Fibroblast of lung (primary cell): ENCODE measurements at places on chromosomes 6 and 20. TPM values are rescaled to one million over a fixed set of nuclear protein-coding genes. Genes with fewer than 3 reads are reported as not detected.

RBM12 gene
- total RNA-seq, result 29.9 and 31.8 TPM in 2 replicates

TMEM74B gene
- not detected in 2 replicates for total RNA-seq

ID4 gene
- total RNA-seq, result 0.83 and 3.1 TPM in 2 replicates

TNF gene
- total RNA-seq, result not detected in 2 replicates

ELOVL2 gene
- total RNA-seq, result under 0.01 and 1.0 TPM in 2 replicates

TDP2 gene
- total RNA-seq, result 29.0 and 37.5 TPM in 2 replicates

TULP1 gene
- not detected in 2 replicates for total RNA-seq
